Activated naive CD4-positive, alpha-beta T cell treated with anti-CD3 and anti-CD28 coated beads, Interleukin-2, amount 10 ng/mL, durations not matched to agents 7 days and 5 days (primary cell): ENCODE measurements at places on chromosomes 5 and 9.
A peak's percentile ranks its signal among the peaks of the same experiment; 100 is the strongest.

DNA sequence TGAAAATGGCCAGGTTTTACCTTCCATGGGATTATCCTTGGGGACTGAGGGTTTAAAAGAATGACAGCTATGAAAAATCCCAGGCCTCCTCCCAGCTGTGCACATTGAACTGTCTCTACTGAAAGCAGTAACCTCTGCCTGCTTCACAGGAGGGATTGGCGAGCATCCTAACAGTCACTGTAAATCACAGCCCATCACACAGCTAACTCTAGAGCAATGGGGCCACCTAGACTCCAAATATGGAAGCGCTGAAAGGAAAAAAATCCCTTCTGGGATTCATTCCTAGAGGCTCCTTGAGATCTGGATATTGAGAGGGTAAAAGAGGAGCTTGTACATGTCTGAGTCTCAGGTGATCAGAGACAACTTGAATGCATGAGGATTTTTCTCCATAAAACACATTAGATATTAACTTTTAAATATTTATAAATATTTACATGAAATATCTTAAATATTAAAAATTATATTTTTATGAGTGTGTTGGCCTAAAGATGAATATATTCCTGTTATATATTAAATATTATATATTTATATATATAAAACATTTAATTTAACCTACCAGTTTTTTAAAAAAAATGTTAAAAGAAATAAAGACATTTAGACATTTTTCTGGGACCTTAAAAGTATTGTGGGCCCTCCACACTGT, 133.8 kb upstream of the SLC24A2 start:
- DNase-seq, result no peak

- no peak for DNase-seq
Measured at GRCh38 chr5:142056816-142057696, 44.2 kb upstream of the GNPDA1 start.

GRCh38 chr5:164753434-164753833, 1248.0 kb downstream of the MAT2B start:
- no peak for DNase-seq

DNA sequence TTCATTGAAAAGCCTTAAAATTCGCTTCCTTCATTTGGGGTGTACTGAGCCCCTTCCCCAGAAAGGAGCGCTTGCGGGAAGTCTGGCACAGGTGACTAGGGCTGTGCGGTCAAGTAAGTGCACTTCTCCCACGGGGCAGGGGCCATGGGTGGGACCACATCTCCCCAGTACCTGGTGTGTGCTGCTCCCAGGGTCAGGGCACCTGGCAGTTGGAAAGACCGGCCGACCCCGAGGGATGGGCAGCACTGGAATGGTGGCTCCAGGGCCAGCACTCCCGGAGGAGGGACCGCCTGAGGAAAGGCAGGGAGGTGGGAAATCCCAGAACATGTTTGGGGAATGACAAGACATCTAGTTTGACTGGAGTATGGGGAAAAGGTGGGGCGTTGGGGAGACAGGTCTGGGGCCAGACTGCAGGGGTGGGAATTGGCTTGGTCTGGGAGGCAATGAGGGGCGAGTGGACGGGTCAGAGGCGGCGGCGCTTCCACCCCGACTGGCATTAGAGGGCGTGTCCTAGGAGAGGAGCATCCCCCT, 727 bp upstream of the GLIPR2 start:
- no peak for DNase-seq

DNA sequence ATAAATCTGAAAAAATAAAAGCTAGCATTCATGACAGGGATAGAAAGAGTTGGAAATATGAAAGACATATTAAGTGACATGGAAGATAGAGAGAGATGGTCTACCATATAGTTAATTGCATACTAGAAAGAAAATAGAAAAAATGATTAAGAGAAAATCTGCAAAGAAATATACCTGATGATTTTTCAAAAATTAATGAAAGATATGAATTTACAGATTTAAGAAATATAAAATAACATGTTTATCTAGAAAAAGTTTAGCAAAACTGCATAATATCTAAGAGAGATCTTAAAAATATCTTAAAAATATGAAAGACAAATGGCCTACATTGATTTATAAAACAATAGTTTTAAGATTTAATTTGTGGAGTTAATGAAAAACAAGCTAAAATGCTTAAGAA, 219.1 kb upstream of the RPS23 start:
- DNase-seq, result no peak

DNA sequence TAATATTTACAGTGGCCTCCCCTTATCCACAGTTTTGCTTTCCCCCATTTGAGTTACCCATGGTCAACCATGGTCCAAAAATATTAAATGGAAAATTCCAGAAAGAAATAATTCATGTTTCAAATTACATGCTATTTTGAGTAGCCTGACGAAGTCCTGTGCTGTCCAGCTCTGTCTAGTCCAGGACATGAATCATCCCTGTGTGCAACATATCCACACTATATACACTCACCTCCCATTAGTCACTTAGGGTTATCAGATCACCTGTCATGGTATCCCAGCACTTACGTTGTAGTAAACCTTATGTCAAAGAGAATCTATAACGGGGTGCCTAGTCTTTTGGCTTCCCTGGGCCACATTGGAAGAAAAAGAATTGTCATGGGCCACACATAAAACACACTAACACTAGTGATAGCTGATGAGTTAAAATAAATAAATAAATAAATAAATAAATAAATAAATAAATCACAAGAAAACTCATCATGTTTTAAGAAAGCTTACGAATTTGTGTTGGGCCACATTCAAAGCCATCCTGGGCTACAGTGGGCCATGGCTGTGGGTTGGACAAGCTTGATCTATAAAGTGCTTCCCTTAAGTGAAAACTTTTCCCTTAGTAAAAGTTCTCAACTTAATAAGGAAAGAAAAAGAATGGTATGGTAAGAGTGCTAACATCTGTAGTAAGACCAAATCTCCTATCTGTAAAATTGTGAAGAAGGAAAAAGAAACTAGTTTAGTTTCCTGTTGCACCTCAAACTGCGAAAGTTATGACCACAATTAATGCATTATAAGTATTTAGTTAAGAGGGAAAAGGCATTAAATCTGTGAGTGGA, 15.9 kb upstream of the OMD start:
- DNase-seq, result no peak

- no peak for DNase-seq
Measured at GRCh38 chr5:34627794-34628193, 28.3 kb upstream of the RAI14 start.

DNA sequence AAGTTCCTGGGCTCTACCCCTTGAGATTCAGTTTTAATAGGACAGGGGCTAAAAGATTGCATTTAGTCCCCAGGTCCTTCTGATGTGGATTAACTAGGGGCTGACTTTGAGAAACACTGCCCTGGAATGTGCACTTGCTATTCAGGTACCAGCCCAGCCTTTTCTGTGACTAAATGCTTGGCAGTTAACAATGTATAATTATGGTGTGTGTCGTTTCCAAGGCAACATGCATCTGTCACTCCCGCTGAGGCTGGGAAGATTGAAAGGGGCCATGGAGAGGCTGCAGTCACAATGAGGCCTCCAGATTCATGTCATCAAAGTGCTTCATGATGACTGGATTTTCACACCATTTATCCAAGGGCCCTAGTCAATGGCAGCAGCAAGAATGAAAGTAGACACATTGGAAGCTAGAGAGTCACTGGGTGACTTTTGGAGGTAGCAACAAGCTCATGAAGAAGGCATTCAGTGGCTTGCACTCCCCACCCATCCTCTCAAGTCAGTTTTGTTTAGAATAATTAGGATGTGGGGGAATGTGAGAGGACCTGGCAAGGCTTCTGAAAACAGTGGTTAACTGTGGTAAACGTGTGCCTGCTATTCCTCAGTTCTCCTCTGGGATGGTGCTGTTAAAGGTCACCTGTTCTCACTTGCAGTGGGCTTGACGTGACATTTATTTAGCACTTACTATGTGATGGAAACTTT, 28.3 kb downstream of the RAI14 start:
- DNase-seq, result no peak

GRCh38 chr9:88179062-88179521, 40.8 kb upstream of the SPATA31C2 start:
- peak; percentile 53 for DNase-seq

GRCh38 chr5:172786736-172787462, 15.9 kb upstream of the DUSP1 start:
- DNase-seq, result no peak

GRCh38 chr9:110208031-110208430, at the start of gene C9orf152:
C9orf152 (minus strand) TSS chr9:110208159; CDS start chr9:110207579, 580 bp downstream.
- DNase-seq, result no peak

GRCh38 chr5:32814141-32814540, 103.0 kb downstream of the NPR3 start:
- DNase-seq, result no peak

- no peak for DNase-seq
Measured at GRCh38 chr5:56126487-56127179, 106.5 kb downstream of the ANKRD55 start.

- DNase-seq, result no peak
Measured at GRCh38 chr5:72151169-72151568, 43.9 kb downstream of the MAP1B start.

GRCh38 chr5:161030229-161030628, 178.2 kb upstream of the ATP10B start:
- no peak for DNase-seq

DNA sequence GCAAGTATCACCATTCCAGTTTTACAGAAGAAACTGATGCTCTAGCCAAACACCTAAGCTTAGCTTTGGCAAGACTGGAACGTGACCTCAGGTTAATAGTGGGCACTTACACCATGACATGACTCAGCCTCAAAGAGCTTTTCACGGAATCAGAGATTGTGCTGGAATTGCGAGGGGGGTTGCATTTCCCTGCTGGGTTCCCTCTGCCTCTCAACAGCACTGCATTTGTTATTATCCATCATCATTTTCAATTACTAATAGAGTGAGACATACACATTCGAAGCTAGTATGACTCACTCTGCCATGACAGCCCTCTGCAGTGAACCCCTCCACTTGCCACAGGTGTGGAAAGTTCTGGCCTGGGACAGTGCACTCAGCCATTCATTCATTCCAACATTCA, 8.0 kb downstream of the SPOCK1 start:
- DNase-seq, result no peak

DNA sequence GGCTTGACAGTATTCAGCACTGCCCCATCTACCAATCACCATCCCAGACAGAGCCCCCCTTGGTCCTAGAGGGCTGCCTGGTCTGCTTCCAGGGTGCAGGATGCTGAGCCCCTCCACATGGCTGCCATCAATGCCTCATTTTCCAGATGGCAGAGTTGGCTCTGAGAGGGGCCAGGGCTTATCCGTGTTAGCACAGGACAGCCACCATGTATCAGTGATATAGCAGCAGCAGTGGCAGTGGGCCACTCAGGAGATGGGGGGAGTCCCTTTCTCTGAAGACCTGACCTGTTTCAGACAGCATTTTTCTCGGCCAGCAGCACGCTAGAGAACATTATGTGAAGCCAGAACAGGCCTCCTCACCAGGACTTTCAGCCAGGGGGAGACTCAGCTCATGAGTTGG, 1.6 kb upstream of the SMIM32 start:
- DNase-seq, result no peak

GRCh38 chr5:96745844-96746531, 61.8 kb downstream of the ERAP1 start:
- DNase-seq, result no peak

GRCh38 chr9:111096051-111096450, 57.8 kb upstream of the LPAR1 start:
- no peak for DNase-seq

GRCh38 chr5:114192108-114192507, 169.8 kb upstream of the KCNN2 start:
- DNase-seq, result no peak

DNA sequence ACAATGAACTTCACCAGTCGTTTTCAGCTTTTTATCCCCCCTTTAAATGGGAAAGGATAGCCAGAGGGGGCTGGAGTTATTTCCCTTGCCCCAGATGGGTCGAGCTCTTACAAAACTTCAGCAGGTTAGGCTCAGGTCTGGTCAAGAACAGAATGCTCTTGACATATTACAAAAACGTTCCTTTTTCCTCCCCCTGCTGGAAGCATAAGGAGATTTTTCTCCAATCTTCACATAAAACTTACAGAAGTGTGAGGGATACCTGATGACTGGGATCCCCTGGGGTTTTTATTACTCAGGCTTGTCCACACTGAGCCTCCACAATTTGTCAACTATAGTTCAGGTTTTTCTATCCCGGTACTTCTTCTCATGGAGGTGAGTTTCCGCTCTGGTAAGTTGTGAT, 60.8 kb downstream of the CSF2 start:
- no peak for DNase-seq

GRCh38 chr5:66981266-66982055, 215.1 kb downstream of the CD180 start:
- DNase-seq, result no peak

- no peak for DNase-seq
Measured at GRCh38 chr5:90402521-90403255, 6.9 kb downstream of the CETN3 start.
